Stimulated activated CD8-positive, alpha-beta memory T cell treated with anti-CD3 and anti-CD28 coated beads, Interleukin-7, amount 100 ng/mL, for 1 hour (primary cell): ENCODE measurements at places on chromosomes 11 and 22.

GRCh38 chr11:32213223-32213622 is 122.3 kb downstream of the RCN1 start:
- no peak for DNase-seq

DNA sequence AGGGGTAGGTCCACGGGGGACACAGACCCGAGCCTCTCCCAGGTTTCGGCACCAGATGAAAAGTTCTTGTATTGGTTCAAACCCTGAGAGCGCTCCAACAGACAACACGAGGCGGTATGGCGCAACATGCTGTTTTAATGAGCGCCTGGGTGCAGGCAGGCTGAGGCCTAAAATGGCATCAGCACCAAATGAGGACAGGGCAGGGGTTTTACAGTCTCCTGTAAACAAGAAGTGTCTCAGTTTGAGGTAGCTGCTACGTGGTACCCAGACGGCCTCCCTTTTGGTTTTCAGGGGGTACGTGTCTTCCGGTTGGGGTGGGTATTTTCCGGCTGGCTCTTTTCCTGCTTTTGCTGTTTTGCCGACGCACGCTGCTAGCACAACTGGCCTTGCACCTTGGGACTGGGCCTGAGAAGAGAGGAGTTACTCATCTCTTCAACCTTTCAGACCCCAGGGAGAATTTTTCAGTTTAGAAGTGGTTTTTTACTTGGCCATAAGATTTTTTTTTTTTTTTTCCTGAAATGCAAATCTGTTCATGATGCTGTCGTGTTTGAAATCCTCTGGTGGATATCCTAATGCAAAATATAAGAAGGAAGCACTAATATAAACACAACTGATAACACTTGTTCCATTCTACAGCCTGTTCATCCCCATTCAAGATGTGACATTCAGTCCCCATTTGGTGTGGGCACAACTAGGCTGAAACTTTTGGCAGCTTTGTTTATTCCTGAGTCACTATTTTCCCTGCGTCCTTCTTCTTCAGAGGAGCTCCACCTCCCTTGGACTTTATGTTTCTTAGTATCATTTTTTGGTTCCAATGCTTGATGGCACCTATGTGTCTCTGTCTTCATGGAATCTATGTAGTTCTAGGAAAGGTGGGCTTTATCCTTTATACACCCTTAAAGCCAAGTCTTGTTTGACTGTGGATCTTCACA is 6.5 kb downstream of the PPFIBP2 start:
- no peak for DNase-seq

- no peak for DNase-seq
Measured at GRCh38 chr11:118663381-118663780, 16.1 kb downstream of the TREH start.

GRCh38 chr11:27228906-27229290 is 134.1 kb downstream of the CCDC34 start:
- no peak for DNase-seq

GRCh38 chr11:126090452-126090851 is 27.8 kb upstream of the CDON start:
- DNase-seq: no peak

DNA sequence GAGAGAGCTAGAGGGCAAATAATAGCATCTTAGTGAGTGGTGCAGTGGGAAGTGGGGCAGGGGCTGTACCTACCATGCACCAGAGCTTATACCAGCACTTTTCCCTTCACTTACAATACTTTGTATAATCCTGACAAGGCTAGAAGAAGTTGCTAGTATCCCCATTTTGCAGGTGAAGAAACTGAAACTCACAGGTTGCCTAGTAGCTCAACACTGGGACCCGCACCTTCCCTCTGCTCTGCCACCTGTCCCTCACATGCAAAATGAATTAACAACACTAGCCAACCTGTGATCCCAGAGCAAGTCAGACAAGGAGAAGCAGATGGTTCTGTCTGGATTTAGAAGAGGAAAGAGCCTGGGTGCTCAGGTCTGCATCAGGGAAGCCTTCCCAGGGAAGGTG is 510.4 kb downstream of the BUD13 start:
- DNase-seq: no peak

DNA sequence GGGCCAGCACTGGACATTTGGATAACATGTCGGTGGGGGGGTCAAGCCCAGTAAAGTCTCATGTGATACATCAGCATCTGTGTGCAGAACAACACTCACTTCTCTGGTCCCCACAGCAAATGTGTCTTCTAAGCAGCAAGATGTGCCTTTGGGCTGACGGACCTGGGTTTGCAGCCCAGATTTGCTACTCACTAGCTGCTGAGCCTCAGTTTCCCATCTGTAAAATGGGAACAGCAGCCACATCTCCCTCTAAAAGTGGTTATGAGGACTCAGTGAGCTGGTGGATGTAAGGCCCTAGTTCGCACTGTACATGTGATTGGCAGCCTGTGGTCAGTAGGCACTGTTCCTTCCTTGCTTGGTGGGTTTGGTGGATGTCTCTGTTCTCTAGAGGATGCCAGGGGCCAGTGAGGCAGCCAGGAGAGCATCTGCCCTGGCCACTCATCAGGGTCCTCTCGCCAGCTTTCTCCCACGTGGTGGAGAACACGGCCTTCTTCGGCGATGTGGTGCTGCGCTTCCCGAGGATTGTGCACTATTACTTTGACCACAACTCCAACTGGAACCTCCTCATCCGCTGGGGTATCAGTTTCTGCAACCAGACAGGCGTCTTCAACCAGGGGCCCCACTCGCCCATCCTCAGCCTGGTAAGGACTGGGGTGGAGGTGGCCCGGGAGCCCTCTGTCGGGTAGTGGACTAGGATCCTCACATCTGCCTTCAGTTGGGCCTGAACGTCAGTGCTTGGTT is 12.5 kb downstream of the CCDC134 start:
- no peak for DNase-seq

DNA sequence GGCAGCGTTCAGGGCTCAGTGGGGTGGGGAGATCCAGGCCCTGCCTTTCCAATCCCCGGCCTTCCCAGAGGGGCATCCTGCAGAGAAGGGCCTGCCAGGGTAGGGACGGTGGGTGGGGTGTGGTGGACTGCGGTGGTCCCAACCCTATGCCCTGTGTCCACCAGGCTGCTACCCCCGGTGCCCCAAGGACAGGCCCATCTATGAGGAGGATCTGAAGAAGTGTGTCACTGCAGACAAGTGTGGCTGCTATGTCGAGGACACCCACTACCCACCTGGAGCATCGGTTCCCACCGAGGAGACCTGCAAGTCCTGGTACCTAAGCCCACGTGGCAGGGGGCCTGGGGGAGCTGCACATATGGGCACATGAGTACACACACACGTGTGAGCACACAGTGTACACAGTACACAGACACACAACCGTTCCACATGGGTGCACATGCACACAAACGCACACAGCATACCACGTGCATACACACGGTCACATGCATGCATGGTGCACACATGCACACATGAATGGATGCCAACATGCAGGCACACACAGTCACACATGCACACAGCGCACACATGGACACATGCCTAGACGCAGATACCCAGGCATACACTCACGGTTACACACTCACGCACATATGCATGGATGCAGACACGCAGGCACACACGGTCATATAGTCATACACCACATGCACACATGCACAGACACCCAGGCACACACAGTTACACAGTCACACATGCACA is 16.1 kb downstream of the MUC2 start:
- DNase-seq: no peak

- no peak for DNase-seq
Measured at GRCh38 chr11:30015725-30016412, 961 bp downstream of the KCNA4 start.

DNA sequence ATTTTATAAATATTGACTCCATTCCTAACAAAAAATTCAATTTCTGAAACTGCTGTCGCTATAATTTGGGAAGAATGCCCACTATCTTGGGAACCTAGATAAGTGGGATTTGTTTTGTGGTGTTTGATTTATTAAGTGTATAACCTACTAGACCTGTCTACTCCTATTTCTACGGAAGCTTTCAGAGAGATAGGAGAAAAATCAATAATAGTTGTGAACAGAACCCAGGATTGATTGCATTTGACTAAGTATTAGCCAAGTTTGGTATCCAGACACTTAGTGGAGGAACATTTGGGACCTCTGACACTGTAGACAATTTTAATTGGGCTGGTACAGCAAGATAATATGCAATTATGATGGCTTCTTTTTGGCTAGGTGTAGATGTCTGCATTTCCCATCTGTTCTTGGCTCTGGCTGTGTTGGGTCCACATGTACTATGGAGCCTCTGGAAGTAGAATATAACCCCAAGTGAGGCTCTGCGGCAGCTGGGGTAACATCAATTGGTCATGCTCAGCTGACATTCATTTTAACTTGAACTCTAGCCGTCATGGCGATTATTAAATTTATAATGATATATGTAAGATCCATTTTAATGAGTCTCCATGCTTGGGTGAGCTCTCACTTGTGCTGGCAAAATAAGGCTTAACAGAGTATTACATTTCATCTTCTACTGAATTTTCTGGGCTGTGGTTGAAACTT is 111.5 kb upstream of the E2F8 start:
- DNase-seq: no peak

GRCh38 chr11:75827562-75827961 is 12.6 kb downstream of the UVRAG start:
- DNase-seq: no peak

DNA sequence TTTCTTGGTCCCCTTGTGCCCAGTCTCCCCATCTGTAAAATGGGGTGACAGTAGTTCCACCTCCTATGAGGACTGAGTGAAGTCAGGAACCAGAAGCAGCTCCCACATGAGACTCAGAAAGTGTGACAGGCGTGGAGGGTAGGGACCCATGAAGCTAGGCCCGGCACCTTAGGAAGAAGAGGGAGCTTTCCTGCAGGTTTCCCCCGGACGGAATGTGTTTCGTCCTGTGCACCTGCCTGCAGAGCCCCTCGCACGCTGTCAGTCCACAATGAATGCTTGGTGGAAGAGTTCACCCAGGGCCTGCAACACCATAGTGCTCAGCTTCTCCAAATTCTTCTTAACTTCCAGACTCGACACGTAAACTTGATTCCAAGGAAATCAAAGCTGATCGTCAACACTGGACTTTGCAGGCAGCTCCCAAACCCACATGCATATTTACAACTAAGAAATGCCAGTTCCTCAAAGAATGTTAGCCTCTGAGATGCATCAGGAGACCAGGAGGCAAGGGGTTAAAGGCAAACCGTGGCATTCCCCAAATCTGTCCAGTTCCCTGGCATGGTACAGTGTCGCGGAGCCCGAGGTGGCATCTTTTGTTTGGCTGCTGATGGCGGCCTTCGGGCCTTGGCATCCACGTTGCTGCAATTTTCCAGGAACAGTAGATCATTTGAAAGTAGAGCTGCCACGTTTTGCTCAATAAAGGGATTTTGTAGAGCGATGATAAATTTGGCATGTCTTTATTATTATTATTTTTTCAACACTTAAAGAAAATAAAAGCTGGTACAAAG is 15.4 kb downstream of the LRP5 start:
- no peak for DNase-seq

DNA sequence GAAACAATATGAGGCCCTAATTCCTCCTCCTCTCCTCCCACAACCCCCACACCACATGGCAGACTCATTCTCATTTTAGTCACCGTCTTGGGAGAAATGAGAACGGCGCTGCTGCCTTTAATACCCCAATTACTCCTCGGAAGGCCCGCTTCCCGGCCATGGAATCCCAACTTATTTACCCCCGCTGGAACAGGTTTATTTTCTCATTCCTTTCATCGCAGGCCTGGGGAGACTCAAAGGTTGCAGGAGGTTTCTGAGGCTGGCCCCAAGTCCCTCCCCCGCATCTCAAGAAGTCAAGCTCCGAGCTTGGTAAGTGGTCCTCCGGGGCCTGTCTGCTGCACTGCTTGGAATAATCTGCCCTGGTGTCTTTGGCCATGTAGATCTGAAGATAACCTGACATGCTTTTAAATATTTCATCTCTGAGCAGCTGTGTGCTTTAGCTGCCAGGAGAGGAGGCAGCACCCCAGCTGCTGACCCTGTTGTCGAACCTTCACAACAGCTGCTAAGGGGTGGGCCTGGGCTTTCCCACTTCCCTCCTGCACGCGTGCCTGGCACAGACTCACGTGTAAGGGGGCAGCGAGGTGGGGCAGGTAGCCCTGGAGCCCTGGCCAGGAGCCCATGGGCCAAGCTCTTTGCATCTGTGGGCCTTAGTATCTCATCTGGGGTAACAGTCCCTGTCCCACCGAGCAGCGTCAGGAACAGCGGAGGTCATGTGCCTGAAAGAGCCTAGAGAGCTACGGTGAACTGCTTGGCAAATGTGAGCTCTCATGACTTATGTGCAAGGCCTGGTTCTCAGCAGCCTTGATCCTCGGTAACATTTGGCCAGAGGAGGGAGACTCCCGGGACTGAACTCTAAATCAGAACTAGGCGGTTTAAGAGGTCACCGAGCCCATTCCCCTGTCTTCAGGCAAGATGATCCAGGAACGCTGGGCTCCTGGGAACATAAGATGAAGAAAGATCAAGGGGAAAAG is 164.6 kb downstream of the ST3GAL4 start:
- DNase-seq: no peak

GRCh38 chr11:31340903-31341572 is 28.5 kb downstream of the DCDC1 start:
- DNase-seq: no peak

DNA sequence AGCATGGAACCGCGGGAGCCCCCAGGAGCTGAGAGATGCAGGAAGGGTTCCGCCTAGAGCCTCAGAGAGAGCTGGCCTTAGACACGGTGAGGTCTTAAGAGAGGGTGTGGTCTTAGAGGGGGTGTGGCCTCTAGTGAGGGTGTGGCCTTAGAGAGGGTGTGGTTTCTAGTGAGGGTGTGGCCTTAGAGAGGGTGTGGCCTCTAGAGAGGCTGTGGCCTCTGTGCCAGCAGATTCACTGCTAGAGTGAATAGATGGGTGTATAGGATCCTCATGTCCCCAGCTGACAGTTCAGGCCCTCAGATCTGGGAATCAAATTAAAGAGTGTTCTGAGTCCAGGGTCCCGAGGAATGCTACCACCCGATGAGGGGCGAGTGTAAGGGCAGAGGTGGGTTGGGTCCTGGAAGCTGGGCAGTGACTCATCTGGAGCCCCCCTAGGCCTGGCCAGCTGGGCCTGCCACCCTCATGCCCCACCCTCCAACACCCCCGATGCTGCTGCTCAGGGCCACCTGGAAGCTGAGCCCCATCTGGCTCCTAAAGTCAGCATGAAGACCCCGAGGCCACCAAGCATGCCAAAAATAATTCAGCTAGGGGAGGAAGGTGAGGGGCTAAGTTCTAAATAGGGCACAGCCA is 49.5 kb downstream of the IGF2 start:
- DNase-seq: no peak
